ENCODE measurements at places on chromosomes 2 and 18. TPM values are rescaled to one million over a fixed set of nuclear protein-coding genes. Genes with fewer than 3 reads are reported as not detected.

DNA sequence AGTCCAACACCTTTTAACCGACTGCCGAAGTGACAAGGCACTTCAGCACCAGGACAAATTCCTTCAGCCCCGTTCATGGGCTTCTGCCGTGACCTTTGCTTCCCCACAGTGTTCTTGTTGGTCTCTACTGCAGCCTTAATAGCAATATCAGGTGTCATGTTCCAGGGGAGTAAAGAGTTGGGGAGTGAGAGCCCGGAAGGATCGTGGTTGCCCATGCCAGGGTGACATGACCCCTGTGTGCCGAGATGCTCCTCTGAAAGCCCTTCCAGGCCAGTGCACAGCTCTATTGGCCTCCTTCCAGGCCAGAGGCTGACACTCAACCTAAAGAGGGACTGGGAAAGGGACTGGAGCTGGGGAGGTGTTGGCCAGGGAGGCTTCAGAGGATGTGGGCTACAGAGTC, 279.2 kb downstream of the CYRIA start:
- DNase-seq = no peak

GRCh38 chr18:54916507-54916906, 42.8 kb downstream of the CCDC68 start:
- no peak for DNase-seq

DNA sequence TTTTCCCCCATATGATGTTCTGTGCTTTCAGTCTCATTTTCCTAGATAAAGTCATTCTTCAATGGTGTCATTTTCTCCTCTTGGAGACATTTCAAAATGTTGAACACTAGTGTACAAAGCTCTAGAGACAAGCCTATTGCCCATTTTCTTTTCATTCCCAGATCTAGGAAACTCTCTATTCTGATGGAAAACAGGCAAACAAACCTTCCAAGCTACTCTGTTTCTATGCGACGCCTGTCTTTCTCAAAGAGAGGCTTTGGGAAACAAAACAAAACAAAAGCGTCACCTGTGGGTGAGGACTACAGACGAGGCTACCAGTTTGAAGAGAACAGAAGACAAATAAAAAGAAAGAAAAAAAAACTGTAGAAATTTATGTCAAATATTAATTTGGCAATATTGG, 311.0 kb downstream of the CBLN2 start:
- DNase-seq = no peak

DNA sequence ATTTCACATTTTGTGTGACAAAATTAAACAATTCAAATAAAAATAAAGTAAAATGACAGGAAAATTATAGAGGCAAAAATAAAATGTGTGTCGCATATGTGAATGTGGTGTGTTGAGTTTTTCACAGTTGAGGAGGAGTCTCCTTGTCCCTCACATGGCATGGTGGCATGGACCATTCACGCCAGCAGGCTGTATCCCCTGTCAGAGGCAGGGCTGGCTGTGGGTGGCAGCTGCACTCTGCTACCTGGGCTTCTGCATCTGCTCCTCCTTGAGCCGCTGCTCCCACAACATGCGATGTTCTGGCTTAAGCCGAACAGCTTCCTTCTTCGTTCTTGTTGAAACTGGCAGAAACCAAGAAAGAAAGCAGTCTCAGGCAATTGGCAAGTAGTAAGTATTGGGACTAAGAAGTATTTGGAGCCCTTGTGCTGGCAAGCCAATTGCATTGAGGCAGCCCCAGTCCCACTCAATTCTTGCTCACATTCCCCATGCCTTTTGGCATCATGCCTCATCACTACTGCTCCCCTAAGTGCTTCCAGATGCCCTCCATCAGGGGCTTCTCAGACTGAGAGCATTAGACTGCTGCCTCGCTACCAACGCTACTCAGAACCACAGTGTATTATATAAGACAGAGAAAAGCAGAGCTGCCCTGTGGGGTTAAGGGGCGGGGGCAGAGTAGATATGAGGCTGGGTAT, 177.9 kb upstream of the NABP1 start:
- no peak for DNase-seq

- DNase-seq = no peak
These were observed 85.5 kb upstream of the STON1 start for GRCh38 chr2:48444404-48444803.

GRCh38 chr18:62374410-62374965, 49.4 kb downstream of the TNFRSF11A start:
- DNase-seq = no peak

- DNase-seq = no peak
These were observed 111.4 kb downstream of the SPP2 start for GRCh38 chr2:234161932-234162331.

DNA sequence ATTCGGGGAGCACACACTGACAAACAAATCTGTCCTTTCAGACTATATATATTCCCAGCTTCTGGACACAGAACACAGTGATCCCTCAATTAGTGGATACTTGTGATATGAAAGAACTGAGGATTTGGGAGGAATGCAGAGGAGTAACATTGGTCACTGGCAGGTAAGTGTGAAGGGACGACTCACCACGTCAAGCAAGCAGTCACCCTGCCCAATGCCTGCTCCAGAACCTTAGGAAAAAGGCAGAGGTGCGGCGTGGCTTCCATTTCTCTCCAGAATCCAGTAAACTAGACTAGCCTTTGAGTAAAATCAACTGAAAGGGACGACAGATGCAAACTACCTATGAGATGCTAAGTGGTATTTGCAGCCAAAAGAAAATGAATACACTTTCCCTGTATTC, 1.1 kb downstream of the CCDC93 start:
- no peak for DNase-seq

- DNase-seq = no peak
These were observed 7.0 kb downstream of the KIF5C start for GRCh38 chr2:148882051-148882450.

GRCh38 chr18:76928179-76928868, 106.0 kb downstream of the ZNF236 start:
- no peak for DNase-seq

DNA sequence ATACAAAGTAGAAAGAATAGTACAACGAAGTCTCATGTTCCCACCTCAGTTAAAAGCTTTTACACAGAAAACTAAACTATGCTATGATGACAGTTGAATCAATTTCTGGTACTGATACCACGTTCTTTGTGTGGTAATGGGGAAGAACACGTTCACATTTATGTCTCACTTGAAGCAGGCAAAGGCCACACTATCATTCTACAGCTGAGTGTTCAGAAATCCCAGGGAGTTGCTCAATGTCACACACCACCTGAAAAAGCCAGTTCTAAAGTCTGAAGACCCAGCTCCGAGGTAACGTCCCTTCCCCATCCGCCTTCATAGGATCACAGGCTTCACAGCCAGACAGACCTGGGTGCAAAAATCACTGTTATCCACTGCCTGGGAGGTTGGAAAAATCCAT, 8.9 kb downstream of the RNF149 start:
- no peak for DNase-seq

GRCh38 chr2:172168917-172169346, 66.2 kb upstream of the DLX2 start:
- no peak for DNase-seq

DNA sequence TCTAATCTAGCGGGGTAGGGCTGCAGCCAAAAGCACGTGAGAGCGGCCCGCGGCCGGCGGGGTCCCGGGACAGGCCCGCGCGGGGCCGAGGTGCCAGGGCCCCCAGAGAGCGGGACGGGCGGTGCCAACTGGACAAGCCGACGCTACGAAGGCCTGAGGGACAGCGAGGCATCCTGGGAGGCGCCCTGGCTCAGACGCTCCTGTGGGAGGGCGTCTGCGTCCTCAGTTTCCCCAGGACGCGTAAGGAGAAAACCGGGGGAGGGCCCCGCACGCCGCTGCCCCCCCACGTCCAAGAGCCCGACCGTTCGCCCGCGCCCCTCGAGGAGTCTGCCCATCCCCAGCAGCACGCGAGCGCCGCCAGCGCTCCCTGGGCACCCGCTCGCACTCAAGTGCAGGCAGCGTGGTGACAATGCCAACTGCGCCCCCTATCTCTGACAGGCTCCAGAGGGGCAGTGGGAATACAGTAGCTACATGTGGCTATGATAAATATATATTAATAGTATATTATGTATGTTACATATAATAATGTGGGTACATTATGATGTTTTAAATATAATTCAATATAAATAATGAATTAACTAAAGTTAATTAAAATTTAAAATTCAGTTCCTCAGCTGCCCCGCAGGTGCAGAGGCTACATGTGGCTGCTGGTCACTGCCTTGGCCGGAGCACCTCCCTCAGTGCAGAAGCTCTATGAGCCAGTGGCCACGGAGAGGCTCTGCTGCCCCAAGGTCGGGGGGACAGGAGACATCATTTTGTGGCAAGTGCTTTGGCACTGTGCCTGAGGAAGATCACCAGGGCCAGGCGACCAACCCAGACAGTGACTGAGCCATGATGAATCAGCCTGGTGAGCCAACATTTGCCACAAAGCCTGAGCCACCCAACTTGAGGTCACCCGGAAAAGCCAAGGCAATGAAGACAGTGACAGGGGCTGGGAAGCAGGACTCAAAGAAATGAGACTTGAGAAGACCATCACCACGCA, 5.5 kb upstream of the SFT2D3 start:
- no peak for DNase-seq

GRCh38 chr2:159144776-159145614, 141.5 kb downstream of the WDSUB1 start:
- DNase-seq = no peak

GRCh38 chr2:130963196-130963848, 126.6 kb downstream of the ARHGEF4 start:
- DNase-seq = no peak

GRCh38 chr2:86358957-86359356, 21.5 kb upstream of the REEP1 start:
- DNase-seq = no peak

DNA sequence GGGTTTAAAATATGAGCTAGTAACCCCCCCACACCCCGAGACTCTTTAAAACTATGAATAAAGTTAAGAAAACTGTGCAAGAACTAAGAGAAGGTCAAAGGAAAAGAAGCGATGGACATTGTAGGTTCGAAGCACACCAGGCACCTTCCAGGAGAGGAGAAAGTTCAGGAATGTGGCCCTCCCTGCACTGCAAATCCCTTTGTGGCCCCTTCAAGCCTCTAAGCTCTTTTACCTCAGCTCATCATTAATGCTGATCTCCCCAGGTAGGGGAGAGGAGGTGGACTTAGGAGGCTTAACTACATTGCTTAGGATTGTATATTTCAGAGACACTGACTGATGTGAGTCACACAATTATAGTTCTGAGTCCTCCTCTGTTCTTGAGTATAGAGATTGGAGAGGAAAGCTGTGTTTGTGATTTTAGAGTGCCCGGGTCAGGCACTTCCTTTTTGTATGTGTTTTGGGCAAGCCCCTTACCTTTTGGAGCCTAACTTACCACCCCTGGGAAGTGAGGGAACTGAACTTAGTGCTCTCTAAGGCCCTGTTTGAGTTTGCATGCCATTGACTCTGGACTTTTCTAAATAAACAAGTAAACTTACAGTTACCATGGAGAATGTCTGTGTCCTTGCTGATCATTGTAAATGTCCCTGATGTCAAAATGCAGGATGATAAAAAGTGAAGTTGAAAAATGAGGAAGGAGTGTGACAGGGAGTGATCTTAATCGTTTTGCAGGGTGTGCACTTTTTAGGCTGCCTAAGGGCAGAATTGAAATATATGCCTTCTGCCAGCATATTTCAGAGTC, 140.8 kb upstream of the ZEB2 start:
- no peak for DNase-seq

GRCh38 chr2:109411640-109412325, 202.0 kb downstream of the SEPTIN10 start:
- no peak for DNase-seq

- DNase-seq = no peak
These were observed 4.4 kb downstream of the SESTD1 start for GRCh38 chr2:179260224-179260623.

GRCh38 chr2:73264783-73265182, 19.5 kb downstream of the FBXO41 start:
- no peak for DNase-seq

- DNase-seq = no peak
These were observed 137.3 kb downstream of the PLCL1 start for GRCh38 chr2:197941715-197942114.

GRCh38 chr2:12465631-12466135, 251.1 kb upstream of the TRIB2 start:
- no peak for DNase-seq

Gene IDH1
- total RNA-seq = 25.9 TPM

Gene TCF4
- total RNA-seq = 180 TPM

Gene DSG2
- 10.5 TPM for total RNA-seq

Gene IGFBP5
- total RNA-seq = 1,280 TPM

Gene ASAP2
- total RNA-seq = 56.9 TPM

Gene ICOS
- not detected for total RNA-seq

Gene DES
- 182 TPM for total RNA-seq

Gene IL36B
- total RNA-seq = not detected

Gene SLC19A3
- 16.5 TPM for total RNA-seq

Gene CXCR4
- 15.5 TPM for total RNA-seq

Gene MYOM1
- total RNA-seq = 7.8 TPM

Gene CTAGE1
- not detected for total RNA-seq

Gene CPLX4
- not detected for total RNA-seq

Gene SCN2A
- total RNA-seq = 0.53 TPM

Gene HTR2B
- total RNA-seq = 0.75 TPM

Gene AMER3
- total RNA-seq = not detected

Gene CDH7
- total RNA-seq = not detected

Gene FAM237A
- total RNA-seq = not detected

Gene STPG4
- not detected for total RNA-seq

Gene HNMT
- total RNA-seq = 22.2 TPM
